ENCODE measurements at places on chromosomes 16 and 17.
A peak's percentile ranks its signal among the peaks of the same experiment; 100 is the strongest.

- DNase-seq, result peak; percentile 55
Measured at GRCh38 chr17:65190467-65191097, 53.4 kb downstream of the RGS9 start.

- no peak for DNase-seq
Measured at GRCh38 chr16:31038993-31039392, 5.6 kb downstream of the STX4 start.

DNA sequence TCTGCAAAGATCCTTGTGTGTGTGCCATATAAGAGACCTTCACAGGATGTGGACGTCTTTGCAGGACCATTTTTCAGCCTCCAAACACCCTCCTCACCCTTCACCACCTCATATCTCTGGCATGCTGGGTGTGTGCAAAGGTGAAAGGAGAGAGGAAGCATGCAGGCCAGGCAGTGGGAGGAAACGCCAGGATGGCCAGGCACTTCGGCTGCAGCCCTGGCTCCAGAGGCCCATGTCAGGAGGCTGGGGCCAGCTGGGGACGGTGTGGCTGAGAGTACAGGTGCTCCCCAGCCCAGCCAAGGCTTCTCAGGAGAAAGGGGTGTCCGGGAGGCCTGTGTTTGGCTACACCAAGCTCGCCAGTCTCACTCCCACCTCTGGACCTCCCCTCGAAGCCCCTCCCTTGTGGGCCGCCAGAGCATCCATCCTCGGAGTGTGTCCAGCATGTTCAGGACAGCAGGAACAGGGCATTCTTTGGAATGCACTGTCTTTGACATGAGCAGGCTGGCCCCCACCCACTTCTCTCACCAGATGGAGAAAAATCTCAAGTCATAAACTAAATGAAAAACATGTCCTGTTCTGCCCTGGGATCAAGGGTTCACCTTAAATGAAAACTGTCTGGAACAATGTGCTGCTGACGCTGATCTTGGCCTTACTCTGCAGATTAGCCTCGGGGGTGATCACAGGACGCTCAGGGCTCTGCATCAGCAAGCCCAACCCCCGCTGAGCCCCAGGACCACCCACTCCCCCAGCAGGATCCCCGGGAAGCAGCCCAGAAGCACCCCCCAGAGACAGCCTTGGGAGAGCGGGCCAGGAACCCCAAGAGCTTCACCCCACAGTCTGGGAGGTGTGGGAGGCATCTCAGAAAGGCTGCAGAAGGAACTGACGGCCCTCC is 15.9 kb downstream of the PEMT start:
- DNase-seq, result no peak

- no peak for DNase-seq
Measured at GRCh38 chr17:75504347-75505151, 10.8 kb downstream of the CASKIN2 start.

DNA sequence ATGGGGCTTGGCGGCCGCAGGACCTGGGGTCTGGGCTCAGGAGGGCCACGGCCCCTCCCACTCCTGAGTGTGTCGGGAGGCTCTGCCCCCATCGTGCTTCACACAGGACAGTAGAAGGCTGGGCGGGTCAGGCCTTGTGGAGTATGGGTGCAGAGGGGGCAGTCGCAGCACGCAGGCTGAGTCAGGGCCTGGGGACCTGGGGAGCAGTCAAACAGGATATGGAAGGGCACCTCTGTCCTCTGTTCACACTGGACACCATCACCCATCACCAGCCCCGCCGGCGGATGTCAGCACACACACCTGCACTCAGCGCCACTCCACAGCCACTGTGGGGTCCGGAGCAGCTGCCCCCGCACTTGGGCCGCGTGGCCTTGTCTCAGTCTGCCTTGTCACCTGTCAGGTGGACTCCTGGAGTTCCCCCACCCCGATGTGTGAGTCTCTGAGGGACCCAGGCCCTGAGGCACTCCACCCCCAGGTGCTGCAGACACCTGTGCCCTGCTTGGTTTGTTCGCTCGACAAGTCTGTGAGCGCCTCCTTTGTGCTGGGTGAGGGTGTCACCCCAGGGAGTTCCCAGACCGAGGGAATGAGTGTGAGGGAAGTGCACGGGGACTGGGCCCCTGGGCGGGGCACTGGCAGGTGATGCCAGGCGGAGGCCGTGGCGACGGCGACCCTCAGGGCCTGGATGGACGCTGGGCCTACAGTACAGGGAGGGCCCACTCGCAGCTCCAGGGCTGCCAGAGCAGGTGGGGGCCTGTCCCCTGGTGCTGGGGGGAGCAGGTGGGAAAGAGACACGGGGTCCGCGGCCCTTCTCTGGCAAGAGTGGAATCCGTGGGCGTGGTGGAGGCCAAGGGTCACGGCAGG is 31.7 kb downstream of the ZFPM1 start:
- no peak for DNase-seq

- DNase-seq, result no peak
Measured at GRCh38 chr17:22510504-22510903, 818.2 kb downstream of the KCNJ18 start.
